HS-5 (cell line): ENCODE measurements at places on chromosomes 1 and 21.

DNA sequence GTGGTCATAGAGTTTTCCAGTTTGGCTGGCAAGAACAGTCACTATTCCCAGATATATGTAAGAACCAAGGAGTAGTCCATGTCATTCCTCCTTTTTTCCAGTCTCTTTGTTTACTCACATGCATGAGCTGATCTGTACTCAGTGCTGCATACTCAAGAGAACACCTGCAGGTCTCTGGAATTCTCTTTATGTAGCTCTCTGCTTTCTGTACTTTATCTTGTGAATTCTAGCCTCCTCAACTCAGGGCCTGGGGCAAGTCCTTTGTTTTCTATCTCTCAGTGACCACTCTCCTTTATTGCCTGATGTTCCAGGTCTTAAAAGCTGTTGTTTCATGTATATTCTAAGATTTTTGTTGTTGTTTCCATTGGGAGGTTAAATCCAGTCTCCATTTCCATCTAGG is 478.9 kb downstream of the DPYD start:
- no peak for DNase-seq

DNA sequence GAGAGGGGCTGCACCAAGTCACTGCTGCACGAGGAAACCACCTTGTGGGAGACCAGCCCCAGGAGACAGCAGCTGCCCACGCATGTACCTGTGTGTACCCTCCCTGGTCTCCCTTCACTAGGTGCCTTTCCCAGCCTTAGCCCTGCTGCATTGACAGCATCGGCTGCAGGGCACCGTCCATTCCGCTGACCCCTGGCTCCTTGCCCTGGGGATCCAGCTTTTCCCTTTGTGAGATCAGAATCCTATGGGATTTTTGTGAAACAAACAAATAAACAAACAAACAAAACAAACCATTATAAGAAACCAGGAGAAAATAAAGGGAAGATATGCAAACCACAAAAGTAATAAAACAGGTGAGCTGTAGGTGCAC is 2.1 kb downstream of the STUM start:
- no peak for DNase-seq

DNA sequence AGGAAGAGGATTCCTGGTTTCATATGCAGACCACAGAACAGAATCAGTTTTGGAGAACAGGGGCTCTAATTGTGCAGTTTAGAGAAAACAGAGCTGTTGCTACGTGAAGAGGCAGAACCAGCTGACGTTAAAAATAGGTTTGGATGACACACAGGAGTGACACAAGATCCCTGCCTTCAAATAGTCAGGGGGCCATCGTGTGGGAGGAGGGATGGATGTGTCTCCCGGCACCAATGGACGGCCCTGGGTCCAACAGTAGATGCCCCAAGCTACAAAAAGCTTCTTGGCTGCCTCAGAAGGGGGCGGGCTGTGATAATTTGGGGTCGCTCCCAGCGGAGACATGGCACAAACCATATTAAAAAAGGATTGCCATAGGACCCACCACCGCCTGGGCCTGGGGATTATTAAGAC is 87.8 kb downstream of the MRPL37 start:
- no peak for DNase-seq

GRCh38 chr1:231065510-231066241 is 25.6 kb upstream of the FAM89A start:
- DNase-seq = no peak

GRCh38 chr1:111754984-111755330 is 744 bp upstream of the DDX20 start:
- DNase-seq = no peak

DNA sequence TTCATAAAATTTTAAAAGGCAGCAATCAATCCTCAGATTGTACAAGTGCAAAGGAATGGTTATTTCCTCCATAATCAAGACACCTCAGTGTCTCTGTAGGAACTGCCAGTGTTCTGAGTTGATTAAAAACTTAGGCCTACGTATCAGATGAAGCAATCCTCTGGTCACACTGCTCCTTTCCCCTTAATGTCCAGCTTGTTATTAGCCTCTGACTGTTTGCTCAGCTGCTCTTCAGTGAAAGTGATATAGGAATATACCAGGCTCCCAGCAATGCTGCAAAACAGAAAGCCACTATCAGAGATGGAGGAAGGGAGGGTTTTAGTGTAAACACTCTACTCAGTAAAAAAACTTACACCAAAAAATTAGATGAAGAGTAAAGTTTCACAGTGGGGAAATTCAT is 49.8 kb downstream of the SLC35D1 start:
- no peak for DNase-seq

DNA sequence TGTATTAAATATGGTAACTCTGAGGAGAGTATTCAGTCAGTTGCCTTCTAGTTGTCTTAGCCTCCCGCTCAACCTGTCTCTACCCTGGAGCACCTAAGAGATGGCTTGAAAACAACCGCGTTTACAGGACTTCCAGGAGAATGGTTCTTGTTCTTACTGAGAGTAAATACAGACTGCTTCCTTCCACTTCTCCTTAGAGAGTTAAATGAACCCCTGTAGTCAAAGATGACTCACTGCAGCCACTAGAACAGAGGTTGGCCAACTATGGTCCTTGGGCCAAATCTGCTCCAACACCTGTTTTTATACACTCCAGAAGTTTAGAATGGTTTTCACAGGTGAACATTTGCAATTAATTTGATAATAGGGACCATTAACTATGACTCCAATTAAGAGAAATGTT is 60.1 kb upstream of the ASB17 start:
- no peak for DNase-seq

DNA sequence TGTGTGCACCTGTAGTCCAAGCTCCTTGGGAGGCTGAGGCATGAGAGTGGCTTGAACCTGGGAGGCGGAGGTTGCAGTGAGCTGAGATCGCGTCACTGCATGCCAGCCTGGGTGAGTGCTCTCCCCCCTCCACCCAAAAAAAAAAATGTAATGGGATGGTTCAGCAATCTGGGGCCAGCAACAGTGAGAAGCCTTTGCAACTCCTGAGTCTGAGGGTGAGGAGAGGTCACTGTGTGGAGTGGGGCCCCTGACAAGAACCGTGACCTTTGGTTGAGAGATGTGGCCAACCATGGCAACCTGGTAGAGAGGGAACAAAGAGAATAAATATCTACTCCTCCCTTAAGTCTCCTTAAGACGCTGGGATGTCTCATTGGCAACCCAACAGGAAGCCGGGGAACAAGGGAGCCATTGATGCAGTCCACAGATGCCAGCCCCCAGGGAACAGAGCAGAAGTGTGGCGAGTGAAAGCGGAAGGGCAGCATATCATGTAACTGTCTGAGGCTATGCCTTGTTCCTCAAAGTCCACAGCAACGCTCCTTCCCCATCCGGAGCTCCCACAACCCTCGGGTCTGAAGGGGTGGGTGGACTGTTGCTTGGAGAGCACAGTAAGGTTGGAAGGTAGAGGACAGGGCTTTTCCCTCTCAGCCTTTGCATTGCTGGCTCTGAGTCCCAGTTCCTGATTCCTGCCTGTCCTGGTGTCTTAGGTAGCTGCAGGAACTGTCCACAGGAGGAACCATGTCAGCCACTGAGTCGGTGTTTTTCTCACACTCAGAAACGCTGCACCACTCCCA is 8.3 kb downstream of the TRNP1 start:
- DNase-seq = no peak

DNA sequence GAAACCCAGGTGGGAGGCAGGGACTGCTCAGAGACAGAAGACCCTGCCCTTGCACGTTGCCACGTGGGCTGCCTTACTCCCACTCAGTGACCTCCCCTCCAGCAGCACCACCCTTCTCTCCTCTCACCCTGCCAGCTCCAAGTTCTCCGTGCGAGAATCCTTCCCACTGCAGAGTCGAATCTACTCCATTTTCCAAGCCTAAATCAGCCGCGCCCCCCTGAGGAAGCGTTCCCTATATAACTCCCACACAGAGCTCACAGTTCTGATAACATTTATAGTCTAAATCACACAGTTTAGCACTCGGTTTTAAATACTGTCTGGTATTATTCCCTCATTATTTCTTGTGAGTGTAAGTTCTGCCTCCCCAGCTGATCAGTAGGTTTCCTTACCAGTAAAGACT is 7.7 kb downstream of the LRRN2 start:
- DNase-seq = no peak

DNA sequence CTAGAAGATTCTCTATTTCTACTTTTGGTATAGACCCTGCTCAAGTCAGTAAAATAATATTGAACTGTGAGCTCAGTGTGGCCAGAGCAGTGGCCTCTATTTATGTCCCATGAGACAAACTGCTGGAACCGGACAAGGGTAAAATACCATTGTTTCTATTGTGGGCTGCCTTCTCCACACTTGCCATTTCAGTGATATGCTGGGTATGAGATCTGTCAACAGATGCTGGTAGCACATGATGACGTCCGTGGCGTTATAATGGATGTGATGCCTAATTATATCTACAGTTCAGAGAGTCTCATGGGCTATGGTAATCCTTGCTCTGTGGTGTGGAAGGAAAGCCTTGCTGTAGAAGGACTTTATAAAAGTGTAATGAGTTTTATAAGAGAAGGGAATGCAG is 2.4 kb downstream of the ACTN2 start:
- no peak for DNase-seq

DNA sequence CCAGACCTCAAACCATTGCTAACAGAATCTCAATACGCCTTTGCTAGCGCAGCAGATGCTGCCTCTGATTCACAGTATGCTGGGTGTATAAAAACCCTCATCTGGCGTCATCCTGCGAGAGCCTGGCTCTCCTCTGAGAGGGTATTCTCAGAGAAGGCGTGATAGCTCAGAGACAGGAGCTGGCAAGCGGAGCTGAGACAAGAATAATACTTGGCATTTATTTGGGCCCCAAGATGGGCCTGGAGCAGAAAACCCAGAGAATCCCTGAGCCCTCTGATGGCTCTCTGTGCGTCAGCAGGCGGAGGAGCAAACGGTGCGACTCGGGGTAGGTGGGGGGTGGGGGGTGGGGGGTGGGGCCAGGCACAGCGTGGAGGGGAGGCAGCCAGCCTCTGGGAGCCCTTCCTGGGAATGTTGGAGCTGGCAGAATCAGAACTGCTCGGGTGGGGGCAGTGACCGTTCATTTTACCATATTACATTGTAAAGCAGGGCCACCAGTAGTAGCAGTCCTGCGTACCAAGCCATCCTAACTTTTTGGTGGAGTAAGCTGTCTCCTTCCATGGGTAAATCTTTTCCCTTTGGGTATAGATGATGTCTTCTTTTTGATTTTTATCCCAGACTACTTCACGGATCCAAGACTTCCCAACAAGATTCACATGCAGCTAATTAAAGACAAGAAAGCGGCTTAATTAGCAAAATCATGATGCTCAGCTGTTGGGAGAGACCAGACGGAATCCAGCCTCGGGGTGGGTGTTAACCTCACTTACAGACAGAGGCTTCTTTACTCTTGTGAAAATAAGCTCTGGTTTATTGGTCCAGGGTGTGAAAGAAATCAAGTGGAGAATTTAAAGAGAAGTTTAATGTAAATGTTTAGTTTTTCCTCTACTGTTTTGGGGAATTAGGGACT is 7.1 kb downstream of the RIIAD1 start:
- no peak for DNase-seq

GRCh38 chr21:43188592-43189210 is 19.9 kb downstream of the CRYAA start:
- no peak for DNase-seq

DNA sequence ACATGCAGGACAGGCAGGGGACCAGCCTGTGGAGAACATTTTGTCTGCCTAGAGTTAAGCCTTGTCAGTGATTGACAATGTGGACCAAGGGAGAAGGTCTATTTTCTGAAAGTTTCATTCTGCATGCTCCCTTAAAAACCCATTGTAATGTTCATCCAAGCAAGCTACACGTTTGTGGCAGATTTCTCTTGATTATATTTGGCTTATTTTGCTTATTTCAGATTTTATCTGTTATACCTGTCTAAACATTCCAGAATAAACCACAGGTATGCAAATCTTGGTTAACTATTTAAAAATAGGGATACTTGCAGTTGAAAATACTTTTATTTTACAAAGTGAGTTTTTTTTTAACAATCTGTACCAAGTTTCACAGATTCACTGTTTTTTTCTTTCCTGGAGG is 78.2 kb upstream of the F3 start:
- no peak for DNase-seq

DNA sequence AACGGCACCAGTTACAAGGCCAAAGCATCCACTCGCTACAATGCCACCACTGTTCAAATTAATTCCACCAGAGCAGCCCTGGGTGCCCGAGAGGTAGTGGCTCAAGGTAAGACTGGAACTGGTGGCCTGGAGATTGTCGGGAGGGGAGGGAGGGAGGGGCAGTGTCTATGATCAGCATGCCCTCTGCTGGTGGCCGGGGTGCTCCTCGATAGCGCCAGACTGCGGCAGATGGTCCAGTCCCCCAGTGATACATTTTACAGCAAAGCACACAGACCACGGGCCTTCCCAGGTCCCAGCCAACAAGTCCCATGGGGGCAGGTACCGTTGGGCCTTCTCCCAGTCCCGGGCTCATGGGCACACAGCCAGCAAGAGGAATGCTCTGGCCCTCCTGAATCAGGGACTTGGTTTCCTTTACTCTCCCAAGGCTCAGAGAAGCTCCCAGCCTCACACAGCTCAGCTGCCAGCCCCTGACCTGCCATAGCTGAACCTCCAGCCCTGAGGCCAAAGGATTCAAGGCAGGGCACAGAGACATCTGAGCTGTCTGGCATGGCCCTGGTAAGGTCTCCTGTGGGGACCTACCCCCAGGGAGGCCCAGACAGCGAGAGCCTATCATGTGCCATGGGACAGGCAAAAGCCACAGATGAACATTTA is 15.3 kb downstream of the ACOT7 start:
- no peak for DNase-seq

DNA sequence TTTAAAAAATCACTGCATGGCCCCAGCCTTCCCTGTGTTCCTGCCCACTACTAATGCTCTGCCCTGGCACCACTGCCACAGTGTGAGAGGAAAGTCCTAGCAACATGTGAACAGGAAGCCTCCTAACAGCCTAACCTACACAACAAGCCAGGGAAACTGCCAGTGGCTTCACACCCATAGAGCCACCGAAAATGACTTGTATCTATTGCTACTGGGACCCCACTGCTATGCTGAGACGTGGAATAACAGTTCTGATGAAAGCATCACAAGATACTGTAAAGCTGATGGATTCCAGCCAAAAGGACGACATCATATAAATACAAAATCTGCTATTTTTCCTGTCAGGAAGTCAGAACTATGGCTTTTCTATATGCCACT is 74.9 kb downstream of the JAK1 start:
- DNase-seq = no peak

- DNase-seq = no peak
Observed at GRCh38 chr1:14267991-14268390, 330.5 kb upstream of the KAZN start.

DNA sequence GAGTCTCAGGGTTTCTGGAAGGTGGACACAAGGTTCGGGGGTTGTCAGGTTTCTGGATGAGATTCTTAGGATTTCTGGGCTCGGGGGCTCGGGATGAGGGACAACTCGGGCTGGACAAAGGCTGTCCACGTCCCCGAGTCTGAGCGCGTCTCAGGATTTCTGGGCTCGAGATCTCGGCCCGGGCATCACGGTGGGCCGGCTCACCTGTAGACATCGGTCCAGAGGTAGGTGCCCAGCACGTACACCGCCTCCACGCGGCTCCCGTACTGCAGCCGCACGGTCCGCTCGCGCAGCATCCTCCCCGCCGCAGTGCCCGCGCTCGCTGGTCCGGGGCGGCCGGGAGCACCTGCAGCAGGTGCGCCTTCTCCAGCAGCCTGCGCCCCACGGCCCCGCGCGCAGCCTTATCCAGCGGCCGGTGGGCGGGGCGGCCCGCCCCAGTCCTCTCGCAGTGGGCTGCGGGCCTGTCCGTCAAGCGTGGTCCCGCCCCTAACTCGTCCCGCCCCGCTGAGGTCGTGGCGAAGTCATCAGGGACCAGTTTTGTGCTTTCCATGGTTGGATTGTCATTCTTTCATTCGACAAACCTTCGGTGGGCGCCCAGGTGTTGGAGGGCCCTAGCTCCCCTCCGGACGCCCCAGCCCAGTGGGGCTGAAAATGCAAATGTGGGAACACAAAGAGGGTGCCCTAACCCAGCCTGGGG is at the start of gene PADI2:
PADI2 (minus strand) TSS at position 376 of the 697 bp plus-strand sequence; CDS start at position 296, 80 bp downstream.
- DNase-seq = no peak
